Caudate nucleus (tissue), 63 donors: ENCODE measurements at places on chromosomes 11 and 22.

GRCh38 chr11:65884716-65885092, 3.6 kb downstream of the FIBP start:
- peak; percentile 54 for DNase-seq

DNA sequence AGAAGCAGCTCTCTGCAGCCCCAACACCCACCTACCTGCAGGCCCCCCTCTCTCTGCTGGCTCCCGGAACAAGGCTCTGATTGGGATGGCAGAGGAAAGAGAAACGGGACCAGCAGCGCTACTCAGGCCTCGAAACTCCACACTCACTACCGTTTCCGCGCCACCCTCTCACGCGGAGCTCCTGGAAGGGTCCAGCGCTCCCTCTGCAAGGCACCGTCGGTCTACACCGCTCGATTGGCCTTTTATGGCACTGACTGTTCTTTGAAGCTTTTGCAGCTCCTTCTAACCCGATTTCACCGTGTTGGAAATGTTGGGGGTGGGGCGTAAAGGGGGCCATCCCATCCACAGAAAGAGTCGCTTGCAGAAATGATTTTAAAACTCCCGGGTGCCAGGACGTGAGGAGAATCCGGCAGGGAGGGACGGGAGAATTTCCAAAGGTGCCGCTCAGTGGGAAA, 323 bp upstream of the PANX1 start:
- no peak for DNase-seq

DNA sequence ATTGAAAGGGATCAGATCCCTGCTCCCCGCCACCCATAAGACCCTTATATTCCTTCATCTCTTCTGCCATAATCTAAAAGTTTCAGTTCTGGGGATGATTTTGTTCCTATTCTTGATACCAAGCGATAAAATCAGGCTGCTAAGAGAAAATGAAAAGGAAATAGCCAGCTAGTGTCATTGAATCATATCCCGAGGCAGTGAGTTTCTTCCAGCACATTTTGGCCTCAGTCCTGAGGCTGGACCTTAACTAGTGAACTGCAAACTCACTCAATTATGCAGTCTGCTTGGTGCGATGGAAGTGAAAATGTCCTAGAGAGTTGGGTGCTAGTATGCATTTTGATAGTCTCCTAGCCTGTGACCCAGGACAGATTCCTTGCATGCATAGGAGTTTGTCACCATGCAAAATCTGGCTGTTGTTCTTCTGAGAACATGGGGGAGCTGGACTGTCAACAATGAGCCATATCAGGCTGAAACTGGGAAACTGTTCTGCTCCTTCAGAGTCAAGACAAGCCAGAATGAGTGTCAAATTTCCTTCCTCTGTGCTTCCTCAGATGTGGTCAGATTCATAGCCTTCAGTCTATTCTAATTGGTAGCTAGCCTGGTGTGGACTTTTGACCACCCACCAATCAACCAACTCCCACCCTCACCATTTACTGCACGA, 102.9 kb downstream of the CCDC81 start:
- no peak for DNase-seq

DNA sequence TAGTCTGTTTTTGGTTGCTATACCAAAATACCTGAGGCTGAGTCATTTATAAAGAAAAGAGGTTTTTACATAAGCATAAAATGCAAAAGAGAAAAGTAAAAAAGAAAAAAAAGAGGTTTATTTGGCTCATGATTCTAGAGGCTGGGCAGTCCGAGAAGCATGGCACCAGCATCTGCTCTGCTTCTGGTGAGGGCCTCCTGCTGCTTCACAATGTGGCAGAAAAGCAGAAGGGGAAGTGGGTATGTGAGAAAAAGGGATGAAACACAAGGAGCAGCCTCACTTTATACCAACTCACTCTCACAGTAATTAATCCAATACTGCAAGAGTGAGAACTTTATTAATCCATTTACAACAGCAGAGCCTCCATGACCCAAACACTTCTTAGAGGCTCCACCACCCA, 47.1 kb downstream of the MTNR1B start:
- DNase-seq = no peak

GRCh38 chr11:95768521-95768920, 21.1 kb downstream of the FAM76B start:
- DNase-seq = no peak

GRCh38 chr11:34072832-34073231, 21.3 kb downstream of the CAPRIN1 start:
- DNase-seq = no peak

DNA sequence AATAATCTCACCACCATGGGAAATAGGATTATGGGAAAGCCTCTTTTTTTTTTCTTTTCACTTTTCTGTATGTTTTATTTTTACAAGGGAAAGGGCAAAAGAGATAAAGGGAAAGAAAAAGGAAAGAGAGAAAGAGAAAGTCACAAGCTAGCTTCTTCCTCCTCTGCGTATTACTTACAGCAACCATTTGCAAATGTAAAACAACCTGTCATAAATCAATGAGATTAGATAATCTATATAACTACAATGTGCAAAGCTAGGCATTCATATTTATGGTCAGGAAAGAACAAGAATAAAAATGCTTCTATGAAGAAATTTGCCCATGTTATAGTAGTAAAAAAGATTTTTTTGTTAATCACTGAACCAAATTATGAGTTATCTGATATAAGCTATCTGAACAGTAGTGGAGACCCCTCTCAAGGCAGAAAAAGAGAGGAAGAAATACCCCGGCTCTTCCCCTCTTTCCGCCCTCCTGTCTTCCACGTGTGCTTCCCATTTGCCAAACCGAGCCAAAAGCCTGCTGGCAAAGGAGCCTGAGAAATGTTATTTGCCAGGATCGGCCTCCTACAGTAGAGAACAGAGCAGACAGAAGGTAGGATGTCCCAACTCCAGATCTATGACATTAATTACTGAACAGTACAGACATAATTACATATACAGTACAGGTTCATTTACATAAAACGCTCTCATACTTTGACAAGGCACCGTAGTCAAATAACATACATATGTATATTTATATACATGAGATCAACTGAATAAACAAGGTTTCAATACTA, 50.2 kb downstream of the ARHGAP32 start:
- no peak for DNase-seq

- no peak for DNase-seq
Observed at GRCh38 chr22:46075764-46076531, 74.4 kb upstream of the PPARA start.

GRCh38 chr22:30277547-30278344, 11.1 kb upstream of the OSM start:
- no peak for DNase-seq
